Motor neuron (in vitro differentiated cells): ENCODE measurements at places on chromosomes 6 and 20.

GRCh38 chr6:15504581-15505350, 158.1 kb downstream of the DTNBP1 start:
- ATAC-seq = peak; percentile 66

GRCh38 chr6:54981647-54982046, 135.1 kb downstream of the FAM83B start:
- ATAC-seq = no peak

- ATAC-seq = peak; percentile 67
Observed at GRCh38 chr20:51350941-51351631, 191.4 kb downstream of the NFATC2 start.

GRCh38 chr20:1900321-1900801, 5.2 kb downstream of the SIRPA start:
- peak; percentile 93 for ATAC-seq

GRCh38 chr6:27838945-27839625, 73.1 kb downstream of the OR2B2 start:
- ATAC-seq = peak; percentile 5

GRCh38 chr6:36851149-36851614, 11.9 kb upstream of the CPNE5 start:
- ATAC-seq = no peak

DNA sequence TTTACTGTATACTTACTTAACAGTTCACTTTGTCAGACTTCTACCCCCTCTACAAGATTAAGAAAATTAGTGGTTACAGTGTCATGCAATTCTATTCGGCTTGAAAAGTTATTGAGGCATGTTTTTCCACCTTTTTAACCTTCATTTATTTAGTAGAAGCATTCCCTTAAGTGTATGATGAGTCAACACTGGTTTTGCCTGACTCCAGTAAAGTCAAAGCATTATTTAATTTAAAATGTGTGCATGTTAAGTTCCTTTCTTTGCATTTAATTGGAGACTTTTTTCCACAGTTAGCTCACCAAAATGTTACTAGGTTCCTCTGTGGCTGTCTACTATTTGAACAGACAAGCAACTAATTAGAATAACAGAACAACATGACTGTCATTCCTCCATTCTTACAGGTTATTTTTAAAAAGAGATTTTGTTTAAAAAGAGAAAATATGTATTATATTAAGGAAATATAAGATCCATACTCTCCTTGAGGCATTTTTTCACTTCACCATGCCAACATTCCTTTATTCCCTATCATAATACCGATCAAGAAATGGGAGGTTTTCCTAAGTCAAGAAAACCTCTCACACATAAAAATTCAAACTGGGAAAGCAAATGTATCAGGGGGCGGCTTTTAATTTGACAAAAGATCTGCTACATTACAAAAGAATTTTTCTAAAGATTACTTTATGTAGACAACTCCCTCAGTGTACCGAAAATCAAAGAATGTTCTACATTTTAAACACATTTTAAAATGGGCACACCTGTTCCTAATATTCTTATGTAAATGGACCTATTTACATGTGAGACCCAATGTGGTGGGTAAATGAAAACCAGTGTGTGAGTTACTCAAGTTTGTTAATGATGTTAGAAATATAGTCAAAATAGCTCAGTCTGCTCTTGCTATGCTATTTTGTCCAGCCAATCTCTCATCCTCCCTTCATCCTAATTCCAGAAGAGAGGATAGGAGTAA, 361.2 kb downstream of the UTRN start:
- ATAC-seq = no peak

DNA sequence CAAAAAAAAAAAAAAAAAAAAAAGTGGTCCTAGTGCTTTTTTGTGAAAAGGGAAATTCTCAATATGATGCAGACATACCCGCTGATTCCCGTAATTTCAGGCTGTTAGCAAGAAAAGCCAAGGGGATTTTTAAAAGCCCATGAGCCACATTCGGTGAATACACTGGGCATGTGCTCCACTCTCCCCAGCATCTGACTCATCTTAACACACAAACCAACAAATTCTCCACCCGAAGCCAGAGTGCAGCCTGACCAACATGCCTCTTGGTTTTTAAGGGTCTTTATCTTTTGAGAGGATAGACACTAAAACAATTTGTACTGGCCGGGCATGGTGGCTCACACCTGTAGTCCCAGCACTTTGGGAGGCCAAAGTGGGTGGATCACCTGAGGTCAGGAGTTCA, 45.5 kb upstream of the CD83 start:
- no peak for ATAC-seq

DNA sequence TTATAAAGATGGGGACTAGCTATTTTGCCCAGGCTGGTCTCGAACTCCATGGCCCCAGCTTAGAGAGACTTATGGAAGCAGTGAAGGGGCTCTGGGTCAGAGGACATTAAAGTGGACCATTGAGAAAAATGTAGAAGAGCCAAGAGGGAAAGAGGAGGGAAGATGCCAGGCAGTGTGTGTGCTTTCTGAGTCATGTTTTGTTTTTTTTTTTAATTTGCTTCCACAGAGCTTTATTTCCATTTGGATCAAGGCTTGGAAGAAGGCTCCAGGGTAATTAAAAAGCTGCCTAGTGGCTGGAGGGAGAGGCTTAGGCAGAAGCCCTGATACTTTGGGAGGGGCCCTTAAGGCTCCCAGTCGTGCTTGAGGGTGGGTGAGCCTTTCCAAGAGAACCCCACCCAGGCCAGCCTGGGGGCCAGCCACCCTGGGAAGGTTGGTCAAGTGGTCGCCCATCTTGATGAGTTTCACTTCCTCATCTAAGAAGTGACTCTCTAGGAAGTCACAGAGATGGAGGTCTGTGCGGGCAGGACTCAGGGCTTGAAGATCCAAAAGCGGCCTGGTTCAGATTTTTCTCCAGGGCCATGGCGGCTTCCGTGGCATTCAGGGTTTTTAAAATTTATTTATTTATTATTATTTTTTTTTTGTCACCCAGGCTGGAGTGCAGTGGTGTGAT, 3.0 kb upstream of the ZNF335 start:
- ATAC-seq = no peak

- ATAC-seq = no peak
Observed at GRCh38 chr6:26454631-26455030, 3.1 kb upstream of the BTN2A1 start.

DNA sequence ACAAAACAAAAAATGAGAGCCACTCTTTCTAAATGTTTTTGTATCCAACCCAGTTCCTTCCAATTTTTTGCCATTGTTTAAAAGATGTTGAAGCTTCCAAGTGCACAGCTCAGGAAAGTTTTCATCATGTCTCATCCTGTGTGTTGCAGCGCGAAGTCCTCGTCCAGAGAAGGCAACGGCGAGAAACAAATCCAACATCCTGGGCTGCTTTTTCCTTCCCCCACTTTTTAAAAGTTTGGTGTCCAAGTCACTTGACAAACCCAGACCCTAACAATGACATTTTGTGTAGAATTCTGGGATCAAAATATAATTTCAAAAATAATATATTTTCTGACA, 92.3 kb downstream of the ANKRD60 start:
- ATAC-seq = no peak

DNA sequence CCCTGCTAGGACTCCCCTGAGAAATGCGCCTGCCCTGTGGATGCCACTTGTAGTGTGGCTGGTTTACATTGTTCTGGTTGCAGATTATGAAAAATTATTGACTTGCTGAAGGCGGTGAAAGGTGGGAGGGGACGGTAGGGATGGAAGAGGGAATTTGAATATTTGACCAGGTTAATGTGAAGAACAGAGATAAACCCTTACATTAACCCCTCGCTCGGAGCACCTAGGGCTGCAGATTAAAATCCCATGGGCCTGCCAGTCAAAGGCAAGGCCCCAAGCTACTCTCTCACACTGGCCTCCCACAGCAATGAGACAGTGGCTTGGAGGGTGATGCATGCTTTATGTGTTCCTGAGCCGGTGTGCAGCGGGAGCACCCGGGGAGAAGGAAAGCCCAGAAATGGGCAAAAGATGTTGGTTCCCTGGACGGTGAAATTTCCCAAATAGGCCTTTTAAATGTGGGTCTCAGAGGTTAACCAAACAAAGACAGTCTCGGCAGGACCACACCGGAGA, 2.5 kb downstream of the FOXF2 start:
- no peak for ATAC-seq

DNA sequence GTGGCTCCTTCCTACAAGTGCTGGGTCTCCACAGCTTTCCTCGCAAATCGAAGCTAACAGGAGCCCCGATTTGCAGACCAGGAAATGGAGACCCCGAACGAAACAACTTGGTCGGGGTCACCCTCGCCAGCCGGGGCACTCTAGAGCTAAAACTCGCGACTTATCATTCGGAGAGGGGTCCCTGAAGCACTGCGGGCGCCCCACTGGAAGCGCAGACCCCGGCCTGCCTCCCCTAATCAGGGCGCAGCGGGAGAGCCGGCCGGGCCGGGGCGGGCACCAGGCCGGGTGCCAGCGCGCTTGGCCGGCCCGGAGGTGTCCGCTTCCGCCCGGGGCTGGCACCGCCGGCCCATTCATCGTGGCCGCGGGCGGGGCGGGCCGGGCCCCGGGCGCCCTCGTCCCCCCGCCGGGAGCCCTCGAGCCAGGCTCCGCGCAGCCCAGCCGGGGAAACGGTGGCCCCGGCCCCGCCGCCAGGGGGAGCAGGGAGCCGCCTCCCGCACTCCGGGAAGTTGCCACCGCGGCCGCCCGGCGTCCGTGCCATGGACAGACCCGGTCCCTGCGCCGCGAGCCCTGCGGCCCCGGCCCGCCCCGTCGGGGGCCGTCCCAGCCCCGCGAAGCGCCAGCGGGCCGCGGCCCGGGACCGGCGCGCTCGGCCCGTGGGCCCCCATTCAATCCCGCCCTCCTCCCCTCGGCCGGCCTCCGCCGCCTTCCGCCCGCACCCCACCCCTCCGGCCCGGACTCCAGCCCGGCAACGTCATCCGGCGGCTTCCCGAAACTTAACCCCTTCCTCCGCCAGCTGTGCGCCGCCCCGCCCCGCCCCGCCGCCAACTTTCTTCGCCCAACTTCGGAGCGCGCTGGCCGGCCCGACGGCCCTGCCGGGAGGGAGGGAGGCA, 961 bp downstream of the RRBP1 start:
- peak; percentile 20 for ATAC-seq

- ATAC-seq = no peak
Observed at GRCh38 chr6:72864799-72865198, 242.9 kb downstream of the KCNQ5 start.

DNA sequence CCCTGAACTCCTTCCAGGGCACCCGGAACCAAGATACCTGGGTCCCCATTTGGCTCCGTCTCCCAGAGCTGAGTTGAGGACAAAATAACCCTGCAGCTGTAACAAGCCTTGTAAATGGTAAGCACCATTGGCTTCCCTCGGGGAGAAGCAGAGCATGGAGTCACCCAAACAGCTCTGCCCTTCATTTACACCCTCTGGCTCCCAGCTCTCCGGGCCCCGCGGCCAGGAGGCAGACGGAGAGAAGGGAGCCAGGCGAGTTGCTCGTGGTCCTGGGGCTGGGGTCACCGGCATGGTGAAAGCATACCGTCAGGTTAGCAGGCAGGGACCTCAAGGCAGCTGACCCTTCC, 2.1 kb downstream of the TFEB start:
- no peak for ATAC-seq

DNA sequence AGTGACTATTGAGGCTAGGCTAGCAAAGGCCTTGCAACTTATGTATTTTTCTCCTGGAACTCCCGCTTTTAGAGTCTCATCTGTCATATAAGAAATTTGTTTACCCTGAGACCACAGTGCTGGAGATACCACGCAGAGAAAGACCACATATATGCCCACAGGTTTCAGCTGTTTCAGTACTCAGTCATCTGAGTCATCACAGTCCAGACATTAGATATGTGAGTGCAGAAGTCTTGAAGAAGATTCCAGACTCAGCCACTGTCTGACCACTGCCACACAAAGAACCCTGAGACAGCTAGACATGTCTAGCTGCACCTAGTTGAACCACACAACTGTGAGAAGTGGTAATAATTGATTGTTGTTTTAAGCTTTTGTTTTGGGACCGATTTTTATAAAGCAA, 648.3 kb downstream of the EPM2A start:
- ATAC-seq = no peak

GRCh38 chr20:38167851-38168760, 3.0 kb upstream of the TGM2 start:
- no peak for ATAC-seq

- no peak for ATAC-seq
Observed at GRCh38 chr6:105757512-105758200, 328.5 kb upstream of the PRDM1 start.

GRCh38 chr6:135465307-135465706, 32.2 kb downstream of the AHI1 start:
- ATAC-seq = no peak

GRCh38 chr20:48426630-48427029, 401.2 kb downstream of the PREX1 start:
- peak; percentile 71 for ATAC-seq
